ENCODE measurements at places on chromosomes 2 and 18.

DNA sequence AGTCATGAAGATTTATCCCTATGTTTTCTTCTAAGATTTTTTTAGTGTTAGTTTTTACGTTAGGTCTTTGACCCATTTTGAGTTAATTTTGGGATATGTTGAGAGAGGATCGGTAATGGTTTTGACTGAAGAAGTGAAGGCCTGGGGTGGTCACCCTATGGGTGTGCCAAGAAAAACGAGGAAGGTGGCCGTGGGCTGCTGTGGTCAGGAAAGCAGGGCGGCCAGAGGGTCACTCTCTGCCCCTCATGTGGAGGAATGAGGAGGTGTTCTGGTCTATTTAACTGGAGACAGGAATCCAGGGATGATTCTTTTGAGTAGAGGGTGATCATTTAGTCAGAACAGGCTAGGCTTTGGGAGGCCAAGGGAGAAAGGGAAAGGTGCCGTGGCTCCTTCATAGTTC is 50.7 kb downstream of the MYO7B start:
- no peak for DNase-seq

DNA sequence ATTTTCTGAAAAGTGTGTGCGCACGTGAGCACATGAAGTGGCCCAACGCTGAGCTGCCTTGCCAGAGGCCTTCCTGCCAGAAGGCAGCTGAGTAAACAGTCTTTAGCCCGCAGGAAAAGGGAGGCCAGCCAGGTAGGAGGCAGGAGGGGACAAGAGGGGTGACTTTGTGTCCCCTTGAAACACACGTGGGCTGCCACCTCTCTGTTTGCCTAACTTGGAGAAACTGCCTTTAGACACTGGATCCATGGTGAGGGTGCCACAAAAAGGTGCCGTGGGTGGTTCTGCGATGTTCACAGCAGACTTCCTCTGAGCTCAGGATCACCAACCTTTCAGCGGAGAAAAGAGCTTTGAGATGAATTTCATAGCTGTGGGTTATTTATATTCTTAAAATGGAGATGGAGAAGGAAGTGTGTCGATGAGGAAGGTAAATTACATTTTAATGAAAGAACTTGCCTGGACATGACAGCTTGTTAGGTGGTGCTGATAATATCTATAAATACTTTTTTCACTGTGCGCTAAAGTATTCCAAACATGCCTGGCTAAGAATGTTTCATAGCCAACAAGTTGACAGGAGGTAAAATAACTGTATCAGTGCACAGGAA is 36.6 kb upstream of the ASB1 start:
- no peak for DNase-seq

- DNase-seq, result no peak
Measured at GRCh38 chr18:26532367-26533340, 15.7 kb downstream of the KCTD1 start.

DNA sequence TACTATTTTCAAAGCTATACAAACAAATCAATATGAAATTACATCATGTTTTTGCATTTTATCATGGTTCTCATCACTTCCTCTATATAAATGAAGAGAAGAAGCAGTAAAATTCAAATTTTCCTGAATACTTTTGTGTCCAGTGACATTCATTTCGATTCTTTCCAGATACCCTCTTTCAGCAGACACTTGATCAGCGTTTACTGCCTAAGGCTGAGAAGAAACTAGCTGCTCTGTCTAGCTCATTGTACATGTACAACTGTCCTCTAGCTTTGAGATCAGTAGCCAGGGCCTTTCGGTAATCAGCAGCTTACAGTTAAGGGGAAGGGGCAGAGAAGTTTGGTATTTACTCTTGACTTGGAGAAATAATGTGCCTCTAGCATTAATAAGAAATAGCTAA is 4.8 kb downstream of the VRK2 start:
- DNase-seq, result no peak

DNA sequence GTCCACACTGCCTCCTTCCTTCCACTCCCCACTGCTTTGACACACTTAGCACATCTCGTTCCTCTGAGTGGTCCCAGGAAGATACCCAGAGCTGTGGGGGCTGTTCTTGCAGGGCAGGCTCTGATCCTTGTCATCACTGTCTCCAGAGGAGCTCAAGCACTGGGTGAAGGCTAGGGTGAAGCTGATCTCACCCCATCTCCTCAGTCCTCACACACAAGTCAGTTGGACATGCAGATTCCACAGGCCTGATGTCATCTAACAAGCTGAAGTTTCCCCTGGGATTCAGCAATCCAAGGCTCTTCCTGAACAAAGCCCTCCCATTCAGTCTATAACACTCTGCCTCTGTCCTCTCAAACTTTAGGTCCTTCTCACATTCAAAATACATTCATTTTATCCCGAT is 90.6 kb upstream of the RAB6C start:
- DNase-seq, result no peak

GRCh38 chr2:156334496-156335478 is 2.3 kb upstream of the NR4A2 start:
- DNase-seq, result peak; percentile 95

- DNase-seq, result no peak
Measured at GRCh38 chr2:134737671-134738070, 18.9 kb upstream of the TMEM163 start.

DNA sequence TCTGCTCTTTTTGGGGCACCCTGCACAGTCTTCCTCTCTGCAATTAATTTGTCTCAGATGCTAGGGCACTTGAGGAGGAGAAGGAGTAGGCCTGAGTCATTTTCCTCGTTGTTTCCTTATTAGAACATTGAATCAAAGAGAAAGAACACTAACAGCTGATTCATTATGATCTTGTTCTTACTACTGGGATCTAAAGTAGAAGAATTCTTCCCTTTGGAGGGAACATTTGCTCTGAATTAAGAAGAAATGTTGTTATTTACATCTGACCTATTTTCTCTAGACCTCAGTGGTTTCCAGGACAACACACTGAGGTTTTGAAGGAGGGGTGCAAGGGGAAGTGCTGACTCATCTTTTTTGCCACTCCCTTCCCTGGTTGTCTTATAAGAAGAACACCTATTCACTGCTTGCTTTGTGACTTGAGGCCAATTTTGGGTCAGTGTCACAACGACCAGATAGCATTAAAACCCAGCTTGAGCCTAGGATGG is 24.3 kb upstream of the STAT1 start:
- peak; percentile 66 for DNase-seq

GRCh38 chr2:164542581-164543021 is 78.7 kb downstream of the GRB14 start:
- no peak for DNase-seq

DNA sequence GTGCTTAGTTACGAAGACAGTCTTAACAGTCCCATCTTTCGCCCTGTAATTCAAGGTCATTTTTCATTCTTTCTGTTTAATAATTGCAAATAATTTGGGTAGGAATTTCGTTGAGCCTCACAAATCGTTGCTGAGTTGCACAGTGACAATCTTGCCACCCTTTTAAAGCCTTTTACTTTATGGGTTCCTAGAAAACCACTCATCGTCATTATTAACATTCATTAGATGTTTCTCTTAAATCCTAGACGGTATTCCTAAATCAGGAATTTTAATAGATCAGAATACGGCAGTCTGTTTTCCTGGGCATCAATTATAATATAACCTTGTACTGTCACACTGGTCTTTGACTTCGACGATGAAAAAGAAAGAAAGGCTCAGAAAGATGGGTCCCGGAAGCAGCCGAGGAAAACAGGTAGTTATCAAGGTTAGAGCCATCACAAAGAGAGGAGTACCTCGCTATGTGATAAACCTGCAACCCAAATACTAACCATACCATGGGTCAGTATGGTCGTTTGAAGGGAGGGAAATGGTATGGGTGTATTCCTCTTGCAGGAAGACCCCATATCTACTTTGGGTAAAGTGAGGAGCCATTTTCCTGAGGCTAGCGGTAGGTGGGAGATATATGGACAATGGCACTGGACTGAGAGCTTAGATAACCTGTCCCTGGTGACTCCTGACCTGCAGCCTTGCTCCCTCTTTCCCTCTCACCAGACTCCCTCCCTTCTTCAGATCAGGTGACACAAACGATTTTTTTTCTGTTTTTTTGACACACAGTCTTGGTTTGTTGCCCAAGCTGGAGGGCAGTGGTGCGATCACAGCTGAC is 981 bp upstream of the SF3B1 start:
- peak; percentile 62 for DNase-seq

- no peak for DNase-seq
Measured at GRCh38 chr2:205989271-205990071, 96.5 kb downstream of the INO80D start.

- DNase-seq, result no peak
Measured at GRCh38 chr2:96534701-96535181, 1.8 kb upstream of the ARID5A start.

- DNase-seq, result peak; percentile 50
Measured at GRCh38 chr2:190533175-190533967, 1.2 kb downstream of the NEMP2 start.

DNA sequence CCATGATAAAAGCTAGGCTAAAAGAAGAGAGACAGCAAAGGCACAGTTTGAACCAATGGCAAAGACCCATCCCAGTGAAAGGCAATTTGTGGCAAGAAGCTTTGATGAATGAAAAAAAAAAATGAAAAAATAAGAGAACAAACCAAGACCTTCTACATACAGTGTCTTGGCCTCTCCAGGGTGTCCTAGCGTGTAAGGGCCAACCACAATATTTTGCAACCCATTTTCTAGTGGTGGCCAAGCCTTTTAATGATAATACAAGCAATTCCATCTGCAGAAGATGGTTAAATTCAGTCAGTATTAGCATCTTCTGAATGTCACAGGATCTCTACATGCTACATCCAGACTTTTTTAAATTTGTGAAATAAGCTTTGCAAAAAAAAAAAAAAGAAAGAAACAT is 270.4 kb downstream of the LRATD1 start:
- peak; percentile 19 for DNase-seq

- DNase-seq, result no peak
Measured at GRCh38 chr2:135745545-135745944, 3.9 kb downstream of the UBXN4 start.

DNA sequence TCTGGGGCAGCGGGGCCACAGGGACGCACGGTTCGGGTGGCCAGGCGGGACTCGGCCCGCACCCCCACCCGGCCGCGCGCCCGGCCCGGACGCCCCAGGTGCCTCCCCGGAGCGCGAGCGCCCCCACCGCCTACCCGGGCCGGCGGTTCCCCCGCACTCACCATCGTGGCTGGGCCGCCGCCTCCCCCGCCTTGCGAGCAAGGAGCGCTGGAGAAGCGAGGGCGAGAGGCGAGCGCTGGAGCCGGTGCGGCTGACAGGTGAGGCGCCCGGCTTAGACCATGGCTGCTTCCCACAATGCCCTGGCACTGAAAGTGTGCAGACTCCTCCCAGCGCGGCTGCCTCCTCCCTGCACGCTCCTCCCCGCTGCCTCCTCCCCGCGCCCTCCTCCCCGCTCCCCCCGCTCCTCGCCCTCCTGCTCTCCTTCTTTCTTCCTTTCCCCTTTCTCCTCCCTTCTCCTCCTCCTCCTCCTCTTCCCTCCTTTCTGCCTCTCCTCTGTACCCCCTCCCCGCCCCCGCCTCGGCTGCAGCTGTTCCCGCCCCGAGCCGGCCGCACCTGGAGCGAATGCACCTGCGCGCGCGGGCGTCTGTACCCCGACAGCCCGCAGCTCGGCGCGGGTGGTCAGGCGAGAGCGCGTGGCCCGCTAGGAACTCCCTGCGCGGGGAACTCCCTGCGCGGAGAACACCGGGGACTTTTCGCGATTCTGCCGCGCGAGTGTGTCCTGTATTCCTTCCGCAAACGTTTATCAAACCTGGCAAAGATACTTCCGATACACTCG is at the start of gene AP1S3:
TSS of gene AP1S3 (minus strand) at position 296 of the 775 bp plus-strand sequence. CDS start at position 164, 132 bp downstream.
- peak; percentile 62 for DNase-seq

GRCh38 chr18:6719910-6720683 is 9.4 kb upstream of the ARHGAP28 start:
- DNase-seq, result peak; percentile 39

- no peak for DNase-seq
Measured at GRCh38 chr18:54228364-54228763, 3.9 kb upstream of the MBD2 start.

GRCh38 chr2:27324720-27325119 is 1.8 kb upstream of the MPV17 start:
- DNase-seq, result no peak

DNA sequence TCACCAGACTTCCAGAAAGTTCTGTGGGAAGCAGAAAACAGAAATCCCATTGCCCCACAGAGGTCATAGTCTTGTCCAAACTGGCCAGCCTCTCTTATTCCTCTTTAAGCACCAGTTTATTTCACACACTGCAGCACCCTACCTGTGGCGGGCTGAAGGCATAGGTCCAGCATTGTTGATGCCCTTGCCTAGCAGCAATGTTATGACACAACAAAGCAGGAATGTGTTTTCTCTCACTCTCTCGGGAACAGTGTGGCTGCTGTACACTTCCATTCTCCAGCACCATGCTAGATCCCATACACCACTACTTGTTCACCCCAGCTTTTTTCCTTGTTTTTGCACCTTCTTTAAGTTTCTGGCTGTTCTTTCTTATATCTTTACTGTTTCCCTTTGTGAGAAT is 181.6 kb downstream of the DNAH6 start:
- DNase-seq, result no peak

GRCh38 chr18:24053211-24053610 is 38.7 kb downstream of the TTC39C start:
- no peak for DNase-seq

- no peak for DNase-seq
Measured at GRCh38 chr2:104888489-104889258, 34.8 kb downstream of the POU3F3 start.

DNA sequence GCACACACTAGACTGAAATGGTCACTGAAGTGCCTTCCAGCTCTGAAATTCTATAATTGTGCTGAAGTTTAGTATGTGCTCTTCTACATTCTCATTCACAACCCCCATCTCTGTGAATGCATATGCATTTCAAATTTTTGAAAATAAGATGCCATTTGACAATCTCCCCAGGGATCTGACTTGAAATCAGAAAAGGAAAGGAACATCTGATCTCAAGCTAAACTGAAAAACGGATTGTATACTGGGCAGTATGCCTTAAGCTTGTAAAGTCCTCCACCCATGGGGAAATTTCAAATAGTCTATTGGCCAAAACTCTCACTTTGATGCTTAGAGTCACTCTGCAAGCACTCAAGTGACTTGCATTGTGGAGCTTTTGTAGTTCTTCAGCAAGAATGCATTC is 22.9 kb downstream of the FAP start:
- no peak for DNase-seq

- no peak for DNase-seq
Measured at GRCh38 chr2:1598800-1599199, 145.5 kb downstream of the PXDN start.

- no peak for DNase-seq
Measured at GRCh38 chr2:65749545-65749944, 317.1 kb upstream of the SPRED2 start.

DNA sequence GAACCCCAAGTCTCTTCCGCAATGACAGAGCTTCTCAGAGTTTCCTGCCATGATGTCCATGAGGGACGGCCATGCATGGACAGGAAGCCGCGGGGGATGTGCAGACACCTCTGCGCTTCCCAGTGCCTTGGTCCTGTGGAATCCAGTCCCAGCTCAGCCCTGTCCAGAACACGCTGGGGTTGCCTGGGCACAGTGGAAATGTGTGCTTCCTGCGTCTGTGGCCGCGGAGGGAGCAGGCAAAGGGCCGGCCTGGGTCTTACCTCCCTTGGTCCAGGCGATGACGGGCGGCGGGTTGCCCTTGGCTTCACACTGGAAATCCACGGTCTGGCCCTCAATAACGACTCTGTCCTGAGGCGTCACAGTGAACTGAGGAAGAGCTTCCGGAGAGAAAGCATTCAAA is 79.6 kb downstream of the PXDN start:
- no peak for DNase-seq

Measured in OCI-M1 (cell line).